ENCODE measurements at places on chromosomes 2 and 18.

DNA sequence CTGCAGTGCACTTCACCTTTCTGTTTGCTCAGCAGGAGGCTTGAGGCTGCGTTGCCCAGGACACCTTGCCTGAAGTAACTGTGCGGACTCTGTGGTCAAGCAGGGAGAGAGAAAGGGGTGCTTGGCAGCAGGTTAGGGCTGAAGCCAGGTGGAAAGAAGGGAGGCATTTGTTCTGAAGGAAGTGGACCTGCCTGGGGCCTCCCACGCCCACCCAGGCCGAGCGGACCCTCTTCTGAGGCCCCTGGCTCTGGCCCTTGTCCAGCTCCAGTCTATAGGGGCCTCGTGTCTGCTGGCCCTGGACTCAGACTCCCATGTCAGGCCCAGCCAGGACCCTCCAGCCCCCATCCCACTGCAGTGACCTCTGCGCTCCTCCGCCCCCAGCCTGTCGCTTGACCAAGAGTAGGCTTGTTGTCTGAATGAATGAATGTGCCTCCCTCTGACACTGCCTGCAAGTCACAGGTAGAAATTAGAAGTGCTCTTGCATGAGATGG is 2.5 kb downstream of the SNED1 start:
- DNase-seq, result no peak

DNA sequence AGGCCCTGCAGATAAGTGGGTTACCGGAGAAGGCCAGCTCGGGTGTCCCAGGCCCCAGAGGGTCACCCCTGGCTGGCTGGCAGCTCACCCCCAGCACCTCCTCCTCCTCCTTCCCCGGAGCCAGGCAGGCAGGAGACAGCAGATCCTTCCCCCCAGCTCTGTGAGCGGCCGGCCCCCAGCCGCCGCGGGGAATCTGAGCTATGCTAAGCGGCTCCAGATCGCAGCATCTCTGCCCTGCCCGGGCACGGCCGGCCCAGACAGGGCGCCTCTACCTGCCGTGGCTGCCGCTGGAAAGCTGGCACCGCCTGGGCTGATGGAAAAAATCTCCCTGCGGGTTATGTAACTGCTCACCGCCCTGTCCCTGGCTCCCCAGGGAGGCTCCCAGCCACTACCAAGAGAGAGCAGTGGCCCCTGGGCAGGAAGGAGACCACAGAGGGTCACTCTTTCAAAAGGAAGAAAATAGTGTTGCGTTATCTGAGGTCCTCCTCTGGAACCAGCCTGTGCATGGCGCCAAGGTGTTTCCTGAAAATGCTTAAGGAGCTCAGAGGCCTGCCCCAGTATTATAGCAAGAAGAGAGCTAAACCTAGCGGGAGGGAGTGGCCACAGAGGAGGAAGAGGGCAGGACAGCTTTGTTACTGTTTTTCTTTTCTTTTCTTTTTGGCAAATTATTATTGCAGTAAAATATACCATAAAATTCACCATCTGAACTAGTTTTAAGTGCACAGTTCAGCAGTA is 179.0 kb downstream of the SMAD7 start:
- peak; percentile 58 for DNase-seq

DNA sequence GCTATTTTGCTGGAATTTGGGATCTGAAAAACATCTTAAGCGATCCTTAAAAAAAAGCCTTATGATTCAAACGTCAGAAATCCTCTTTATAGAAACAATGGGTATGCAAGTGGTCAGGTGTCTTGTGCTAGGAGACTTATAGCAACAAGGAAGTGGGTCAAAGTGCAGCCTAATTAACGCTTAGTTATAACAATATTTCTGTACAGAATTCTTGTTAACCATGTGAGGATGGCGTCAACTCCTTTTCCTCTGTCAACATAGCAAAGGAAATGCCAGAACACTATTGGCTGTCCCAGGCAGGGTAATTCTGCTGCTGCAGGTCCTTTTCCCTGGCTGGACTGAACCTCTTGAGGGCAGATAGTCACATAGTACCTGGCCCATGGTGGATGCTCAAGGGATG is 189.4 kb downstream of the MSH2 start:
- DNase-seq, result no peak

DNA sequence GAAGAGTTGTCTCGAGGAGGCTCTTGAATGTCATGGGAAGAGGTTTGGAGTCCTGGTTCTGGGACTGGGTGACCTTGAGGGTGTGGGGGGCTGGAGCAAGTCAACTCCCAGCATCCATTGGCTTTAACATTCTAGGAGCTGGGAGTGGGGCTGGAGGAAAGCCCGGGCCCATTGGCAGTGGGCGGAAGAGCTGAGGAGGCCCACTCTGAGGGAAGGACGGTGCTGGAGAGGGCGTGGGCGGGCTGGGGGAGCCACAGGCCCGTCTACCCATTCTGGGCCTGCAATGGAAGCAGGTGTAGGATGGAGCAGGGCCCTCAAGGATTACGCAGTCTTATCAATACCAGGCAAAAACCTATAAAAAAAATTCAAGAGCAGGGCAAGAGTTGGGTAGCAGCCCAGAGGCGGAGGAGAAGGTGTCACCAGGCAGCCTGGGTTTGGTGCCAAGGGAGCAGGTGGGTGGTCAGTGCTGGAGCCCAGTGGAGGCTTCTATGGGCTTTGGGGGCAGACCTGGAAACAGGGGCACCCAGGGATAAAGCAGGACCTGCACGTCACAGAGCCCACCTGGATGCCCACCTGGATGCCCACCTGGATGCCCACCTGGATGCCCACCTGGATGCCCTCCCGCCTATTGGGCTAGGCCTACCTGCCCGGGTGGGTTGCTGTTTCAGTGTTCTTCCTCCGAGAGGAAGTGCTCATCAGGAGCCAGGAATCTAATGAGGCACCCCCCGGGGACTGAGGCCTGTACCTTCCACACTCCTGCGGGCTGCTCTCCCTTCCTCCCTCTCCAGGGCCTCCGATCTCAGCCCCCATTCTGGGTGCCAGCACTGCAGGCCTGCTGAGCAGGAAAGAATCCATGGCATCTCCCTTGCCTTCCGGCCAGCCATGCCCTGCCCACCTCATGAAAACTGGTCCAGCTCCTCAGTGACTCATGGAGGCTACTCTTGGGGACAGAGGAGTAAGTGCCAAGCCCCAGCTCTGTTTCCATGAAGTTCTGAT is 71.3 kb downstream of the CTIF start:
- no peak for DNase-seq

DNA sequence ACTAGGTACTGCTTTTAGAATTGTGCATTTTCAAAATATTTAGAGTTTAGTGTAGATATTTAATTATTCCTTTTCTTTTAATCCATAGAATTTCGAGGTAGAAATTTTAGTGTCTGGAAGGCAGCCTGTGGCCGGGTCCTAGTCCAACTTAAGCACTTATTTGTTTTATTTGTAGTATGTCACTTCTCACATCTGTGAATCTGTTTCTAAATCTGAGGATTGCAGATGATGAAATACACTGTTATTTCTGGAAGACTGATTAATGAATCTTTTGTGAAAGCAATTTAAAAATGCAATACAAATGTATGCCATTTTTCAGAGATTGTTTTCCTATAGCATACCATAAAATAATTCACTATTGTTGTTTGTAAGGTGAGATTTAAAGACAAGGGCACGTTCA is 483.9 kb upstream of the TRIB2 start:
- no peak for DNase-seq

DNA sequence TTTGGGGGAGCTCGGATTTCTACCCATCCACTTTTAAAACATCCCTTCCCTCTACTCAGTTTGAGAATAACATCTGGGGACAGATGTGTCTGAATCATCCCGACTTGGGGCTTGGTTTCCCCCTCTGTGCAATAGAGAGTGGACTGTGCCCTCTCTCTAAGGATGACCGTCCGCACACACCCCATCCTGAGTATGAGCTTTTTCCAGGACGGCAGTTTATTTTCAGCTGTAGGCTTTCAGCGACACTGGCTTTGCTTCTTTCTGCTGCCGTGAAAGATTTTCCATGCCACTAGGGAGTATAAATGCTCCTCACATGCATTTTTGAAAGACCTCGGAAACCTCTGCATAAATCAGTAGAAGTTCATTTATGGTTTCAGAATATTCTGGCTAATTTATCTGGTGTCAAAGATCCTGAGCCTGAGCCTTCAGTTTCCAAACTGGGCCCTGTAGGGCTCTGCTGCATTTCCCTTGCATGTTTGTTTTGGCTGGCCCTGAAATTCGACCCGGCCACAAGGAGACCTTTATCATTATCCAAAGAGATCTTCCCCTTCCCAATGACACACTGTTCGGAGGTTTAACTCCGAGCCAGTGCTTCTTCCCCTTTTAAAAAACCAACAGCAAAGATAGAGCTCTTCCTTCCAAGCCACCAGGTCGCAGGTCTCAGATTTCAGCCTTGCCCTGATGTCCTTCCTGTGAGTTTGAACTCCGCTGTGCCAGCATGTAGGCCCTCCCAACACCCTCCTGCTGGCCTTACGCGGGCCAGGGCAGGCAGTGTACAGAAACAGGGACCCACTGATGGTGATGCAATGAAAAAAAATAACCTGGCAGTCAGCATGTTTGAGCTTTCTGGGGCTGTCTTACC is 53.3 kb downstream of the FECH start:
- DNase-seq, result no peak

GRCh38 chr2:205609113-205609512 is 73.2 kb upstream of the NRP2 start:
- peak; percentile 55 for DNase-seq

- no peak for DNase-seq
Observed at GRCh38 chr2:195037045-195037444, 620.0 kb upstream of the SLC39A10 start.

DNA sequence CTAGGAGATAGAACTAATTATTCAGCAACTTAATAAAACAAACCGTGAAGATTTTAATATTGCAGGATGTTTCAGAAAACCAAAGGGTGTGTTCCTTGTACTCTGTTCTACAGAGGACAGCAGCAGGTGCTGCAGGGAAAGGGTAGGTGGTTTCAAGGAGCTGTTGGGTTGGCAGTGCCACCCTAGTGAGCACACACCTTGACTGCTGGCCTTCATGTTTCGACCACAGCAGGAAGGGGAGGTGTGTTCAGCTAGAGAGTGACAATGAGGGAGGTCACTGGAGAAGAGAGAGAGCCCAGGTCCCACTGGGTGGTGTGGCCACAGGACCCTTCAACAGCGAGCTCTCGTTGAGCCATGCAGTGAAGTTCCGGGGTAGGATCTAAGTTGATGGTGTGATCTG is 98.6 kb downstream of the ZNF236 start:
- DNase-seq, result no peak

GRCh38 chr18:75304678-75305557 is 94.3 kb downstream of the TSHZ1 start:
- DNase-seq, result no peak

GRCh38 chr2:19580264-19580663 is 221.8 kb upstream of the OSR1 start:
- no peak for DNase-seq

DNA sequence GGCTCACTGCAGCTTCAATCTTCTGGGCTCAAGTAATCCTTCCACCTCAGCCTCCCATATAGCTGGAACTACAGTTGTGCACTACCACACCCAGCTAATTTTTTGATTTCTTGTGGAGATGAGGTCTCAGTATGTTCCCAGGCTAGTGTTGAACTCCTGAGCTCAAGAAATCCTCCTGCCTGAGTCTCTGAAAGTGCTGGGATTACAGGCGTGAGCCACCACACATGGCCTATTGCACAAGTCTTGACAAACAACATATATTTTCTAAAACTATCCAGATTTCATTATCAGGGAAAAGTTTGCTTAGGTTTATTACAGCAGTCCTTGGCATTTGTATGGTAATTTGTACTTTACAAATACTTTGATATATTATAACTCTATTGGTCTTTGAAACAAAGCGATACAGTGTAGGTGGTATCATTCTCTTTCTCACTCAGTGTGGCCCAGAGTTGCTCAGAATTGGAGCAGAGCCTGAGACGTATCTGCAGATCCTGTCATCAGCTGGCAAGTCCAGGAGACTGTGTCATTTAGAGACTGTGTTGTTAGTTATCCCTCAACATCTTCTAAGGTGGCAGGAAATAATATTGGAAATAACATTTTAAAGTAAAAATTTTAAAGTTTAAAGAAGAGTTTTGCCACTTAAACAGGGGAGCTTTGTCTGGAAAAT is 41.4 kb downstream of the PDK1 start:
- no peak for DNase-seq

DNA sequence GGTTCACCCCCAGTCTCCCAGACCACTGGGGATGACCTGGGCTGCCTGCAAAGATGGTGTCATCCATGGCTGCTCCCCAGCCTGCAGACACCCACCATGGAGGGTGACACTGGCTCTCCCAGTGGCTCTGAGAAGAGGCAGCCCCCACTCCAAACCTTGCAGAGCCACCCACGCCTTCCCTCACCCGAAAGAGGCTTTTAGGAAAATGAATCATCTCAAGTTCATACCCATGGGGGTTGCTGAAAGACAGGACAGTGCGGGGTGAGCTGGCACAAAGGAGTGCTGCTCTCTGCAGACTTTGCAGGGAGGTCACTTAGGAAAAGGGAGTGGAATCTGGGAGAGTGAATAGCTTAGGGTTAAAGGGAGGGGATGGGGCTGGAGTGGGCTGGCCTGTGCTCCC is 36.4 kb downstream of the MPHOSPH10 start:
- DNase-seq, result no peak

- peak; percentile 46 for DNase-seq
Observed at GRCh38 chr18:46324087-46324955, 220.1 kb downstream of the HAUS1 start.

GRCh38 chr2:214104219-214104618 is 306.6 kb upstream of the VWC2L start:
- DNase-seq, result no peak

- DNase-seq, result no peak
Observed at GRCh38 chr2:23286758-23287704, 97.9 kb upstream of the KLHL29 start.

DNA sequence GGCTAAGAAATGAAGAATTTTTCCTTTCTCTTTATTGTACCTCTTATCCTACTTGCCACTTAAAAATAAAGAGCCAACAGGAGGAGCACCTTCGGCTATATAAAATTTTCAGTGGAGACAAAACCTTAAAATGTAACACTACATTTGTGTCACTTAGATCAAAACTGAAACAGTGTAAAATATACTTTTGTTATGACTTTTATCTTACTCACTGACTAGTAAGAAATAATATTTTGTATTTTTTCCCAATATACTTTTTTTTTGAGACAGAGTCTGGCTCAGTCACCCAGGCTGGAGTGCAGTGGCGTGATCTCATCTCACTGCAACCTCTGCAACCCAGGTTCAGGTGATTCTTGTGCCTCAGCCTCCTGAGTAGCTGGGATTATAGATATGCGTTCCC is 28.3 kb downstream of the KCNJ13 start:
- no peak for DNase-seq

DNA sequence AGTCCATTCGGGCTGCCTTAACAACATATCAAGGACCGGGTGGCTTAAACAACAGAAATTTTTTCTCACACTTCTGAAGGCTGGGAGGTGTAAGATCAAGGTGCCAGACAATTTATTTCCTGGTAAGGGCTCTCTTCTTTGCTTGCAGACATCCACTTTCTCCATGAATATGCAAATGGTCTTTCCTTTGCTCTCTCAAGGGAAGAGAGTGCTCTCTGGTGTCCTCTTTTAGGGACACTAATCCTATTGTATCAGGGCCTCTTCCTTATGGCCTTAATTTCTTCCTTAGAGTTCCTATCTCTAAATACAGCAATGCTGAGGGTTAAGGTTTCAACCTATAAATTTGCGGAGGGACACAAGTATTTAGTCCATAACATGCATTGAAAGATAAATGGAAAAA is 770.8 kb downstream of the DSC3 start:
- no peak for DNase-seq

All from common myeloid progenitor, CD34-positive (primary cell).